ENCODE measurements at places on chromosomes 11 and 22.

DNA sequence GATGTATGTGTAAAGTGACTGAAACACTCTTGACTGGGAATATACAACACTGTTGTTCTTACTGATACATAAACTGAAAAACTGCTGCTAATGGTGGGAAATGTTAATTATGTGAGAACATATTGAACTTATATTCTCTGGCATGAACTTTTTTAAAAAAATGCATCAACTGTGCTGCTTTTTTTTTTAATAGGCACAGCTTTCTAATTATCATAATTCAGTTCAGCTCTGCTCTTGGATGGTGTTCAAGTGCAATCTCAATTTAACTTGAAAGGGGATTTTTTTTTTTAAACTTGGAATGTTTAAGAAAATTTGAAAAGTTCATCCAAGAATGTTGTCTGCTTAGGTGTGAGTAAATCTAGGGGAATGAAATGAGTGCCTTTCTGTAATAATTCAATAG is 5.2 kb downstream of the TEAD1 start:
- no peak for DNase-seq

DNA sequence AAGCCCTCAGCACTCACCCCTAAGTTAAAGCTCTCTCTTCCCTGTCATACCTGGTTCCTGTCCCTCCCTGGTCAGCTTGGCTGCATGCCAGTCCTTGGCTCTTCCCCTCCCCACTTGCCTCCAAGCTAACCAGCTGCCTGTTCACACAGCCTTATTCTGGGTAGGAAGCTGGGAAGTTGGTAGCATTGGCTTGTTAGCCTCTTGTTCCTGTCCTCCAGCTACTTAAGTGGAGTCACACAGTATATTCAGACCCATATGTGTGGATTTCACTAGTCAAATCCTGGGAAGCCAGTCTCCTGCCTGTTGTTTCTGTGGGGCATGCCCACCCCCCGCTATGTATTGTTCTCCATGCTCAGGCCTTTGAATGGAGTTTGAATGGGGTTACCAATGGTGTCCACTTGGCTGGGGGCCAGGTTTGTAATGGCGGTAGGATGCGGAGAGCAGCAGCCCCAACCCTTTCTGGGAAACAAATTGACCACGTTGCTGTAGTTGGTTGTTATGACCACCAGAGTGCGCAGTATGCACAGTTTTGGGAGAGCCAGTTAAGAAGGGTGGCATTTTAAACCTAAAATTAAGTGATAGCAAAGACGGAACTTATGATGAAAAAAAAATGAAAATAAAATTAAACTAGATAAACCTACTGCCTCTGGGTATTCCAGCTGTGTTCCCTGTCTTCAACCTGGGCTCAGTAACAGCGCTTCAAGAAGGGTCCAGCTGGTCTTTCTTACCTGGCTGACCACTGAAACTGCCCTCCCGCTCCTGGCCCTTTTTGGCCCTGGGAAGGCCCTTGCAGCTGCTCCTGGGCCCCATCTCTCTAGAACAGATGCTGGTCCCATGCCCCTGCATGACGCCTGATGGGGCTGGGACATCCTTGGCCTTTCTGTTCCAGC is 10.7 kb upstream of the RPS3 start:
- DNase-seq: no peak

DNA sequence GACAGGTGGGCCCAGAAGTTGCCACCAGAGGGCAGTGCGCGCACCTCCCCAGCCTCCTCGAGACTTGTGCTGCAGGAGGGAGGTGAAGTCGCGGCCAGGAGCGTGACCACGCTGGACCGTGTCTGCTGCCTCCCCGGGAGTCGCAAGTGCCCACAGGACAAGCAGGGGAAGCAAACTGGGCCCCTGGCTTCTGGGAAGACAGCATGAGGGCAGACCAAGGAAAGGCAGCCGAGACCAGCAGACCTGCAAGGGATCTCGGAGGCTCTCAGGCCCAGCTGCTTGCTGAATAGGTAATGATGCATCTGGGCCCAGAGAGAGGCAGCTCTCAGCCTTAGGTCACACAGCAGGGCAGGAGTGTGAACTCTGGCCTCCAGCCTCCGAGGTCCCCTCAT is 17.0 kb upstream of the IL2RB start:
- DNase-seq: peak; percentile 63

DNA sequence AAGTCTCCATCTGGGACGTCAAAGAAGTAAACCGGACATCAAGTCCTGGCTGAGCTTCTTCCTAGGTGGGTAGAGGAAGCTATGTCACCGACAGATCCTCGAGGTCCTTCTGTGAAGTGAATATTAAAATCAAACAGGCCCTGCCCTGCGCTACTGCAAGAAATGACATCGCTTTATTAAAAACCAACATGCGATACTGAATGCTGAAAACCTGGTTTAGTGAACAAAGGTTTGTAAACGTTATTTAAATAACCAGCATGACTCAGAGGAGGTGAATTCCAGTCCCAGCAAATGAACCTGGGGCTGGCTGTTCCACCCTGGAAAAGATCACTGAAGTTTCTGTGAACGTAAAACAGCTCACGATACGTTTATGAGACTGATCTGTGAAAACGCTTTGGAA is 645 bp downstream of the RTCB start:
- no peak for DNase-seq

DNA sequence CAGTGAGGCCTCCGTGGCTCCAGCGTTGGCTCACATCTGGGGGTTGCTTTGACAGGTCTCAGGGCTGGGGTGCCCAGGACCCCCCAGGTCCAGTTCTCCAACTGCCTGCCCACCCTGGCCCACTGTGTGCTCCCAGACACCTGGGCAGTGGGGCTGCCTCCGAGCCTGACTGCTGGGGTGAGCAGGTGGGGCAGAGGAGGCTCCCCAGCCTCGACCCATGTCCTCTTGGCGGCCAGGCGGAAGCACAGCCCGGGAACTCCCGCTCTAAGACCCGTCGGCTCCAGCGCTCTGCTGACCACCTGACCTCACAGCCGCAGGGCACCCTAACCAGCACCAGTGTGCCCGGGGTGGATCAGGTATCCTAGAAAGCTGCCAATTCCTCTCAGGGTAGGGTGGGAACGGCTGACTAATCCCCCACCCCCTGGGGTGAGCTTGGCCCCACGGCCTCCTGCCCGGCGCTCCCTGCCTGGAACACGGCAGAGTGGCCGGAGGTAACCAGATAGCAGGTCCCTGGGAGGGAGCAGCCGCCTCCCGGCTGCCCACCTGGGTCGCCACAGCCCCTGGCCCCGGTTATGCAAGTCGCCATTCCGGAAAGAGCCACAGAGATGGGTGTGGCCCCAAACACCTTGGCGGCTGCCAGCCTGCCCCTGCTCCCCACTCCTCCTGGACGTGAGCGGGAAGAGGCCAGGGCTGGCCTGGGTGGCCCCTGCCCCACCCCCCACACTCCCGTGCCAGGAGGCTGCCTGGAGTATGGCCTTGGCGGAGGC is 19.2 kb upstream of the MUC5B start:
- DNase-seq: no peak

DNA sequence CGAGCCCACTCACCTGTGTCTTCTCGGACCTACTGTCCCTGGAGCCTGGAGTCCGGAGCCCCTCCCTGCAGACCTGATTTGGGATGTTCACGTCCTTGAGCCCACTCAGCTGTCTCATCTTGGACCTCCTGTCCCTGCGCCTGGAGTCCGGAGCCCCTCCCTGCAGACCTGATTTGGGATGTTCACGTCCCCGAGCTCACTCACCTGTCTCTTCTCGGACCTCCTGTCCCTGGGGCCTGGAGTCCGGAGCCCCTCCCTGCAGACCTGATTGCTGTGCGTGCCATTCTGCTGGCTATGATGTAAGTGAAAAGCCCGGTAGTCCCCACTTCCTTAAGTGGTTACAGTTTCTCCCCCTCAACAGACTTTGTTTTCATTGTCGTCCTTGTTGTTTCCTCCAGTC is 867.1 kb downstream of the BRD1 start:
- no peak for DNase-seq

- no peak for DNase-seq
Measured at GRCh38 chr11:44219830-44220796, 89.8 kb downstream of the ALX4 start.

GRCh38 chr11:69834811-69835800 is 15.9 kb upstream of the FGF3 start:
- no peak for DNase-seq

- DNase-seq: no peak
Measured at GRCh38 chr11:97502201-97502600, 1112.4 kb downstream of the JRKL start.

GRCh38 chr11:11409901-11410300 is 56.9 kb upstream of the CSNK2A3 start:
- DNase-seq: no peak

DNA sequence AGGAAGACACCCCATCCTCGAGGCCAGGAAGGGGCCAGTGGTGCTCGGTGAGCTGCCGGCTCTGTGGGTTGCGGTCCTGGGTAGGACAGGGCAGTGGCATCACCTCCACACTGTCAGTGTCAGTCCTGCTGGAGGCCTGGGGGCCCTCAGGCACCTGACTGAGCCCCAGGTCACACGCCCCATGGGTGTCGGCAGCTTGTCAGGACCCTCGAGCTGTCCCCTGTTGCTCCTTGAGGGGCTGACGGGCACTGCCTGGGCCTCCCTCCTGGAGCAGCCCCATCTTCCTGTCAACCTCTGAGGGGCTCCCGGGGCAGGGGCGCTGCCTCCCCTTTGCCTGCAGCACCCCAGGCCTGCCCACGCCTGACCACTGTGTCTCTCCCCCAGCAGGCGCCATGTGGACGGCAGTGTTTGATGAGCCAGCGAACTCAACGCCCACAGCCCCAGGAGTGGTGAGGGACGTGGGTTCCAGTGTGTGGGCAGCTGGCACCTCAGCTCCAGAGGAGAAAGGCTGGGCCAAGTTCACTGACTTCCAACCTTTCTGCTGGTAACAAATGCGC is 35.4 kb downstream of the SBF1 start:
- DNase-seq: no peak

GRCh38 chr11:28659716-28660348 is 551.6 kb downstream of the METTL15 start:
- no peak for DNase-seq

DNA sequence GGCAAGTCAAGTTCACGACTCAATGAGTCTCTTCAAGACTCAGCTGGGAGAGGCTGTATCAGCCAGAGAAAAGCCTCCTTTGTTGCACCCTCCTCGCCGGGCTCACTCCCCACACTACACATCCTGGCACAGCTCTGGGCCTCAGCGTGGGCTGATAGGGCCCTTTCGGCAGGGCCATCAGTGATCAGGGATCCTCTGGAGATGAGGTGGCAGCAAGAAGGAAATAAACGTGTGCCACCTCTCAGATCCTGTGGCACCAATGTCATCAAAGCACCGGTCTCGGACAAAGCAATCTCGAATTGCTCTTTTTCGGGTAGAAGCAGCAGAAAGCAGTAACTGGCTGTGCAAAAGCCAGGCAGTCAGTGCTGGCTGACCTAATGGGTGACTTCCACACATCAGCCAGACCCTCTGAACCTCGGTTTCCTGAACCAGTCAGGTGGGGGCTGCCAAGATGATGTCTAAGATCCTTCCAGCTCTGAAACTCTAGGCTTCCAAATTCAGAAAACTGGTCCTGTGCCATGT is 2.1 kb downstream of the EHD1 start:
- DNase-seq: no peak

DNA sequence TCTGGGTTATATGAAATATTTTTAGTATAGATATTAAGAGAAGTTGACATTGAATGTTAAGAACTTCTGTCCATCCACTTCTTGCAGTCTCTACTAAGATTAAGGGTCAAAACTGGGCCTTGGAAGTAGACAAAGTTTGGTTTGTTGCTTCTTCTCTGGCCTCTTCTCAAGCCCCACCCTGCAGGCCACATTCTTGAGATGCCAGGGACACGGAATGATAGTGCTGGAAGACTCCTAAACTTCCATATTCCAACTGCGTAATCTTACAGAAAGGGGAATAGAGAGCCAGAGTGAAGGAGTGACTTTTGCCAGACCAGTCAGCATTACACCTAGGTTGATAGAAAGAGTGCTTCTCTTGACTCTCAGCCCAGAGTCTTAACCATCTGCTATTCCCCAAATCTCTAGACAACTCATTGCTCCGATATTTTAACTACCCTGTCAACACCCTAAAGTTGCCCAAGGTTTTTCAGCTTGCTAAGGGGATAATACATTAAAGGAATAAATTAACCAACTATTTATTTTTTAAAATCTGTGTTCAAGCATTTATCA is 136.4 kb upstream of the SYN3 start:
- DNase-seq: no peak

DNA sequence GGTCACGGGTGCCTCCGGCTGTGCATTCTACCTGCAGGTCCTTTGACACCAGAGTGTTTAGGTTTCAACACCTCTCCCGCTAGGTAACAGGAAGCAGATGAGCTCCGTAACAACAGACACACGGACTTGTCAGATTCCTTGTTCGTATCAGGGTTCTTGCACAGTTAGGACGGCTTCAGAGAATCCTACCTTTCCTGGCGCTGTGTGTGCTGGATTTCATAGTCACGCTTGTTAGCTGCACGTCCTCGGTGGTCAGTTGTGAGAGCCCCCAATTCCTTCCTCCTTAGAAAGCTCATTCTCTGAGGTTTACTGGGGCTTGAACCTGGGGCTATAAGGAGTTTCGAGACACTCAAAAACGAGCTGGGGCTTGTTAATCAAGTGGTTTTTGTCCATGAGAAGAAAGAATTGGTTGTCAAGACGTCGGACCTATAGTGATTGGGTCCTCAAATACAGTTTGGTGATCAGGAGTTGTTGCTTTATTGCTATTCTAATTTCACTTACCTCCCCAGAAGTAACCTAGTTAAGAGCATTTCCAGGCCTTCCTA is 664 bp downstream of the DDB2 start:
- no peak for DNase-seq

DNA sequence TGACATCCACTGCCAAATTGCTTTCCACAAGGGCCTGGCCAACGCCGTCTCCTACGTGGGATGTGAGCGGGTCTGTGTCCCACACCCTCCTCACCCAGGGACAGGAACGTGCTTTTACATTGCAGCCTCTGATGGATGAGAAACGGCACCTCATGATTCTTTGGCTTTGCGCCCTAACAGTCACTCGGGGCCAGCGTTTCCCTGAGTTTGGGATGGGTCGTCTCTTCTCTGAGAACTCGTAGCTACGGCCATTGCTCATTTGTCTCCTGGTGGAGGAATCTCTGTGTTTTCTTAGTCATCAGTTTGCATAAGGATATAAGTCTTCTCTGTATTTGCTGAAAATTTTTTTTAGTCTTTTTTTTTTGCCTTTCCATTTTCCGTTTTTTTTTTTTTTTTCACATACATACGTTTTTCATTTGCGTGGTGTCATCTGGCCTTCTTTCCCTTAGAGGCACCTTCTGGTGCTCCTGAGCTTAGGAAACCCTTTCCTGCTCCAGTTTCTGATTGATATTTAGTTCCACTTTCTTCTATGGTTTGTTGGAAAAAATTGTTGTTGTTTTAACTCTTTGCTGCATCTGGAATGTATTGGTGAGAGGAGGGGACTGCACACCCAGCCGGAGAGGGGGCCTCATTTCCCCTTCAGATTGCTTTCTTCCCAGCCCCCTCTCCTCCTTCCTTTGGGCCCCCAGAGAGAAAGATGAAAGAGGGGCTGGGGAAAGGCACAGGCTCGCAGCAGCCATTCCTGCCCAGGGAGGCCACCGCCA is 12.0 kb downstream of the TNNT3 start:
- DNase-seq: no peak

DNA sequence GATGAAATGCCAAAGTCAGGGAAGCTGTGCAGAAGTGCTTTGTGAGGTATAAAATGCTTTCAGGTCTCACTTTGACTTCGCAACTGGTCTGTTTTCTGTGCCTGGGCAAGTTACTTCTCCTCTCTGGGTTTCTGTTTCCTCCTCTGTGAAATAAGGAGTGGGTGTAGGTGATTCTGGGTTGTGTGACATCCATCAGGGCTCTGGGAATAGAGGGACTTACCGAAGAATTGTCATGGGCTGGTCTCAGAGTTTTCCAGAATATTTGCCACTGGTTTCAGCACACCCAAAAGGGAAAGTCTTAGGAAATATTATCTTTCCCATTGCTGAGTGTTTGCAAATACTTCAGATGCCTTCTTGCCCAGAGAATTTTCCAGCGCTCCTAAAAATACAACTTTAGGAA is 118.4 kb downstream of the KIAA1671 start:
- DNase-seq: no peak

Measured in nucleus accumbens (tissue), 56 donors.